Activated CD4-positive, alpha-beta T cell treated with anti-CD3 and anti-CD28 coated beads, Interleukin-2, amount 50 U/mL, for 1 hour (primary cell): ENCODE measurements at places on chromosomes 7 and 10.

- DNase-seq: no peak
These were observed 24.8 kb downstream of the JCAD start for GRCh38 chr10:30034433-30035137.

DNA sequence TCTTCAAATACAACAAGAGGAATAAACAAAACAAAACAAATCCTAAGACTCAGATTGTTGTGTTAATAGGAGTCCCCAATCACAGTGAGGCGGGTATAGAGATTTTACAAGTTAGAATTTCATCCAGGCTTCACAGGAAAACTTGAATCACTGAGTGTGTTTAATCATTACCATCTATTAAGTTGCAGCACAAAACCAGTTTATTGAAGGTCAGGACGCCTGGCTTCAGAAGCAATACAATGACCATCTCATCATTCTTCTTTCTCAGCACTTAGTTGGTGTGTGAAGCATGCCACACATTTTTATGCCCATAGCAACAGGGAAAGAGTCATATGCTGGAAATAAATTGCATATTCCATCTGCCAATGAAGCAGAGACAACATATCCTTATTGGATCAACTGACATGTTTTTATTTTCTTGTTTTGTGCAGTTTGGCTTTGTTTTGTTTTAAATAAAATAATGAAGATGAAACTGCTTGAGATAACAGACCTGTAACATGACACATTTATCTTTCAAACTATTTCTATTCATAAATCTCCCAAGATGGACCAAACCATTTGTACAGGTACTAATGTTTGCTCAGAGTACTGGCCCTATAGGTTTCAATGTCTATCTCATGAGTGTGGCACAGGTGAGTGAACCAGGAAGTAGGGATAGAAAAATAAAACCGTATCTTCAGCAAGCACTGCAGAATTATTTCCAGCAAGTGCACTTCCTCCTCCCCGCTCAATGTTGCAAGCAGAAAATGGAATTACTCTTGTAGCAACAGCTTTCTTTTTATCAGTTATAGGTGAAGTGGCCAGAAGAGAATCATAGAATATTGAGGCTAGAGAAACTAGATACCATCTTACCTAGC lies 40.4 kb downstream of the TAC1 start:
- DNase-seq: no peak

DNA sequence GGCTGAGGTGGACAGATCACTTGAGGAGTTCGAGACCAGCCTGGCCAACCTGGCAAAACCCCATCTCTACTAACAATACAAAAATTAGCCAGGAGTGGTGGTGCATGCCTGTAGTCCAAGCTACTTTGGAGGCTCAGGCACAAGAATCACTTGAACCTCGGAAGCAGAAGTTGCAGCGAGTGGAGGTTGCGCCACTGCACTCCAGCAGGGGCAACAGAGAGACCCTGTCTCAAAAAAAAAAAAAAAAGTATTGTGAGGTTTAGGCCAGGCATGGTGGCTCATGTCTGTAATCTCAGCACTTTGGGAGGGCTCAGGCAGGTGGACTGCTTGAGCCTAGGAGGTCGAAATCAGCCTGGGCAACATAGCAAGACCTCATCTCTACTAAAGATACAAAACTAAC lies 16.0 kb downstream of the TET1 start:
- DNase-seq: no peak

DNA sequence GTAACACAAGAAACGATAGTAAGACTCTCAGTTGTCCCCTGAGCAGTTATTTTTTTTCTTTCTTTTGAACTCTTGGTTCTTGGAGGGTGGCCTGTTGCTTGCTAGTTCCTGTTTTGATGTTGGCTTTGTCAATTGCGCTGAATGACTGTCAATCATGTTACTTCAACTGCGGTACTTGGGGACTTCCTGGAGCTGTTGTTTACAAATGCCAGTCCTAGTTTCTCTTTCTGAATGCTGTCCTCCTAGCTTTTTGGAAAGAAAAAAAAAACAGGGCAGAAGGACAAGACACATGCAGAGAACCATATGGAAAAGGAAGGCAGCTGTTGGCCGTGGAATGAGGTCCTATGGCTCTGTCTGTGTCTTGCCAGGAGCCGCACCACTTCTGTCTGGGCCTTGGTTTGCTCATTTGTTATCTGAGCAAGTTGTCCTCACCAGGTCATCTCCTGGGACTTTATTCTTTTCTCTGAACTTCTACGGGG lies 7.0 kb upstream of the PDCD4 start:
- DNase-seq: peak; percentile 33

DNA sequence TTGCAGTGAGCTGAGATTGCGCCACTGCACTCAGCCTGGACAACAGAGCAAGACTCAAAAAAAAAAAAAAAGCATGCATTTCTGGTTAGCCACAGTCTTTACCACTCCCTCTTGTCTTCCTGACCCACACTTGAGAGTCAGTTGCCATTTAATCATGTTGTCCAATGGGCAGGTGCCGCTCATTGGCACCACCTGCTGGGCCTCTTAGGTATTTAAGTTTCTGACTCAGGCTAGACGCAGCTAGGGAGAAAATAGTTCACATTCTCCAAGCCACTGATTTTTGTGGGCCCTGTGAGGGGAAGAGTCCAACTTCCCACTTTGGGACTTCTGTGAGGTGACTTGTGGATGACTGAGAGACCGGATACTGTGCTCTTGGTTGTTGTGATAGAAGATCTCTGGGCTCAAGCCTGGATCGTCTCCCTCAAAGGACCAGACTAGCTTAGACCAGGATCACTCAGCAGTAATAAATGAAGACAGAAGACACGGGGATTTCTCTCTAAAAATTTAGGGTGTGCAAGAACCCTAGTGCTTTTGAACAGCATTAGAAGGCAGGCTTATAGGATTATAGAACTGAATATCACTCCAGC lies 26.8 kb upstream of the SORCS3 start:
- peak; percentile 5 for DNase-seq

DNA sequence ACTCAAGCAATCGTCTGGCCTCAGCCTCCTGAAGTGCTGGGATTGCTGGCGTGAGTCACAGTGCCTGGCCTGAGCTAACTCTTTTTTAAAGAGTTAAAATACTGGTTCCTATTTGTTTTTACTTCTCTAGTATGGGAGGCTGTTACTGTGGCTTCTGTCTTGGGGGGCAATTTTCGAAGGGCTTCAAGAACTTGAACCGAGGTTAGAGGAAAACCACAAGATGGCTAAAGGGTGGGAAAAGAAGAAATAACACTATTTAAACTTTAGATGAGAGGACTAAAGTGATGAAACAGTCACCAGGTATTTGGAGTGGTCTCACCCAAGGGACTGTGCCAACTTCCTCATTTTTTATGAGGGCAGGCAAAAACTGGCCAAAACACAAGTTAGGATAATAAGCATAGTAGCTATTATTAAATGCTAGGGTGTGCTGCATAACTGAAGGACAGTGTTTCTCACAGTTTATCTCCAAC lies 17.8 kb downstream of the MET start:
- DNase-seq: no peak
